ENCODE measurements at places on chromosomes 16 and 17.
A peak's percentile ranks its signal among the peaks of the same experiment; 100 is the strongest.

- DNase-seq: peak; percentile 70
Measured at GRCh38 chr17:41811549-41812380, at the start of gene P3H4. Gene P3H4, minus strand, starts transcription at chr17:41811949. Its CDS starts 34 bp downstream, at chr17:41811915.

GRCh38 chr16:4682616-4683254 is 10.6 kb upstream of the NUDT16L1 start:
- DNase-seq: peak; percentile 31

DNA sequence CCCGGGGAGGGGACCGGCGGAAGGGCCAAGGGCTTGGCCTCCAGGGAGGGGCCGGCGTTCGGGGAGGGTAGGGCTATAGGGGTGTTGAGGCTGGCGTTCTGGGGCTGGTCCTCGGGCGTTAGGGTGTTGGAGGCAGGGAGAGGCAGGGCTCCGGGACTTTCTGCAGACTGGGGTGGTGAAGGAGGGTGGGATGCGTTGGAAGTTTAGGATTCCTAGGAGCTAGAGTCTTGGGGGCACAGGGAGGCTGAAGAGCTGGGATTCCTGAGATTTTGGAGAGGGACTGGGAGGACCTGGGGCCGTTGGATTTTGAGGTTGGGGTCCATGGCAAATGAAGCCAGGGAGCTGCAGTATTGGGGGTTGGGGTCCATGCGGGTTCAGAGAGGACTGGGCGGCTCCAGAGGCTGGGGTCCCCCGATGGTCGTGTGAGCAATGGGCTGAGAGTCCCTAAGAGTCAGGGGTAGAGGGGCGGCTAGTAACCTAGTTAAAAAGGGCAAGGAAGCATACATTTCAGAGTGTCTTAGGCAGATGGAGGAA is 740 bp downstream of the NFATC2IP start:
- no peak for DNase-seq

GRCh38 chr16:1494129-1494640 is 1.0 kb downstream of the TELO2 start:
- no peak for DNase-seq

- DNase-seq: no peak
Measured at GRCh38 chr17:69908626-69909368, 166.2 kb upstream of the KCNJ16 start.

- DNase-seq: no peak
Measured at GRCh38 chr17:48520631-48521079, 10.2 kb downstream of the HOXB1 start.

GRCh38 chr16:72689851-72690250 is 358.1 kb downstream of the ZFHX3 start:
- no peak for DNase-seq

DNA sequence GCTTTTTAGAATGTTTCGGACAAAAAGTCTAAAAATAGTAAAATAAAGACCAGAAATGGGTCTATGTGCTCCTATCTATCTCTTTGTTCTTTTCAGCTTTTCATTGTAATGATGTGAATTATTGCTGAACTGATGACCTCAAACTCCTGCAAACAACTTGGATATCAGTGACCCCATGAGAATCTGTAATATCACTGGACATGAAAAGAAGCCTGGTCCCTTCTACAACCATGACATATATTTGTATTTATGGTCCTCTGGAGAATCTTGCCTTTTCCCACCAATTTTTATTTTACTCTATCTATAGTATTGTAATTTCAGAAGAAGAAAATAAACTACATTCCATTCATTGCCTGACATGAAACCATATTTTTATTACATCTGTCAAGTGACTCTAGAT is 740.7 kb upstream of the CA10 start:
- no peak for DNase-seq

DNA sequence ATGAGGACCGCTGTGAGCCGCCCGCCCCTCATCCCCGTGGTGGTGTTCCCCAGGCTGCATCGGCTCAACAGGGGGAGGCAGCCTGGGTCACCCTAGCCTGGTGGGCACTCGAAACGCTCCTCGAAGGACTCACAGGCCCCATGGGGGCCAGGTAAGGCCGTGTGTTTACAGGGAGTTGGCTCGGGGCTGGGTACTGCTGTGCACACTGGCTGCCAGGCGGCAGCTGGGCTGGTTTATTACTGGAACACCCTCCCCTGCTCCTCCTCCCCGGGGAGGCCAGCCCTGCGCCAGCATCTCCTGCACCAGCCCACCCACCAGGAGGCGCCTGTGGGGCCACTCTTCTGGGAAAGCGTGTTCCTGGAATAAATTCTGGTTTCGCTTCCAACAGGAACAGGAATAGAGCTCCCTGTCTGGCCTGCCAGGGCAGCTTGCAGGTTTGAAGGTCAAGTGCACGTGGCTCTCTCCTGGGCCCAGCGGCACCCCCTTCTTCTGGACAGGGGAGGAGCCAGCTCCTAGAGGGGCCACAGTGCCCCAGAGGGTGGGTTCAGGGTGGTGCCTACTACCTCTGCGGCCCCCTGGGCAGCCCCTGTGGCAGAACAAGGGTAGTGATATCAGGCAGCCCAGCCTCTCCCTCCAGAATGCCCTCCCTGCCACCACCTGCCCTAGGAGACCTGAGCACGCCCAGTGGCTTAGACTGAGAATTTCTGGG is 11.3 kb downstream of the MCRIP1 start:
- no peak for DNase-seq

- no peak for DNase-seq
Measured at GRCh38 chr17:50649042-50649908, 14.6 kb downstream of the ABCC3 start.

GRCh38 chr17:79425686-79426085 is 185.2 kb downstream of the RBFOX3 start:
- DNase-seq: no peak

- no peak for DNase-seq
Measured at GRCh38 chr17:17931159-17931558, 41.0 kb downstream of the TOM1L2 start.

GRCh38 chr16:4098501-4098900 is 17.7 kb downstream of the ADCY9 start:
- DNase-seq: no peak

DNA sequence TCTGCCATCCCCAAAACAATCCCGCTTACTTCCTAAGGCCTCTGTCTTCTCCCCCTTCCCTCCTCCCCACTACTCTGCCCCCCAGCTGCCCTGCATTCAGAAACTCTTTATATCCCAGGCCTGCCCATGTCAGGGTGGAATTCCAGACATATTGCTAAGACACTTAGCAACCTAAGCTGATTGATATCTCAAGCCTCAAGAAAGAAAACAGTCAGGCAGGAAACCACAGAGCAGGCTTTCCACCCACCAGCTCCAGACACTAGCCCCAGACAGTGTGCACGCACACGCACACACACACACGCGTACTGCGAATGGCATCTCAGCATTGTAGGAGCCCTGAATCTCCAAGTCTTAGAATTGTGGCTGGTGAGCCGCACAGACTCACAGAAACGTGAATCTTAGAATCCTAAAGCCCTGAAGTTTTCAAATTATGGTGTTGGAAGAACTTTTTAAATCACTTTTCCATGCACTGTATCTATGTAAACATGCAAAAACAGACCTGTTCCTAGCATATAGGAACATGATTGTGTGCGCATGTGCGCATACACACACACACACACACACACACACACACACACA is 8.8 kb upstream of the LPCAT2 start:
- no peak for DNase-seq

DNA sequence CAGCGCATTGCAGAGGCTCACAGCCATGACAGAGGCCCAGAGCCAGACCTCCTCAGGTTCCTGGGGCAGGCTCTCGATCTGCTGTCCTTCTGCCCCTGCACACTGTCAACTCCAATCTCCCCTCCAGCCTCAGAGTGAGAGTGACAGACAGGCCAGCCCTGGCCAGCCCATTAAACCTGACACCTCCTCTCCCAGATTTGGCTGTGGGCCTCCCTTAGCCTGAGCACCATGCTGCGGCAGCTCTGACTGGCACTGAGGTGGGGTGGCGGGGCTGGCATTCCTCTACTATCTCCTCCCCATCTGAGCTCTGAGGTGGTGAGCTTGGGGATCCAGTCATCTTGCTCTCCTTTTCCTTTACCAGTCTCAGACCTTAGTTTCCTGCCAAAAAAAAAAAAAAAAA is 15.5 kb upstream of the C1QL1 start:
- DNase-seq: no peak

DNA sequence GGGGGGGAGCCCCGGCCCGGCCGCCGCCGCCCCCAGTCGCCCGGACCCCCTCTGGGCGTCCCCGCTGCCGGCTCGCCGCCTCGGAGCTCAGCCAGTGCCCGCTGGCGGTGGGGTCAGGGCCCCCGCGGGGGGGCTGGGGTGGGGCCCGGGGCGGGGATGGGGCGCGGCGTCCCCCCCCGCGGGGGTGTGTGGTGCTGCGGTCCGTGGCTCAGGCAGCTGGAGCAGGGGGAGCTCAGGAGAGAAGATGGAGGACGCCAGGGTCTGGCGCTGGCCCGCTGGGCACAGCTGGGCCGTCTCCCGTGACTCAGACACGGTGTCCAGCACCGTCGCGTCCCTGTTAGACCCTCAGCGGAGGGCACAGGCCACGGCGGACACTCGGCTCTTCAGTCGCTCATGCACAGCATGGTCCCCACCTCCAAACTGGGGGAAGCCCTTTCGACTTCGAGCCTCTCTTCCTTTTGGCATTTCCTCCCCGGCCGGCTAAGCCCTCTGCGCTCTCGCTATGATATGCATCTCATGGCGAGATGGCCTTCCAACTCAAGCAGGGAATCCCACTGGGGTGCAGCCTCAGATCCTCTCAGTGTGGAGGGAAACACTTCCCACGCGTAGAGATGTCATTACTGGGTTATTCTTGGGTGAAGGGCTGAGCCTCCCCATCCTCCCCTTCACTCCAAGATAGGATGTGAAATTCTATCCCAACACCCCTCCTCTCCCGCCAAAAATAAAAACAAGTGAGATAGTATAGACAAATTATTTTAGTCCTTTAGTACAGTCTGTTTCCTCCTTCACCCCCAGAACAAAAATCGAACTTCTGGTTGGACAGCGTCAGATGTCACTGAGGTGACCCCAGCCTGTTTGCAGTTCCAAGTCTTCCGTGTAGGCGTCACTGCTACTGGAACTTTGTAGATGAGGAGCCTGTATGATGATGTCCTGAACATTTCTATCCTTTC is 522 bp upstream of the VEZF1 start:
- peak; percentile 57 for DNase-seq

GRCh38 chr16:30762991-30763725 is 1.0 kb downstream of the RNF40 start:
- DNase-seq: no peak

- DNase-seq: no peak
Measured at GRCh38 chr17:57442401-57442823, 186.1 kb downstream of the MSI2 start.

DNA sequence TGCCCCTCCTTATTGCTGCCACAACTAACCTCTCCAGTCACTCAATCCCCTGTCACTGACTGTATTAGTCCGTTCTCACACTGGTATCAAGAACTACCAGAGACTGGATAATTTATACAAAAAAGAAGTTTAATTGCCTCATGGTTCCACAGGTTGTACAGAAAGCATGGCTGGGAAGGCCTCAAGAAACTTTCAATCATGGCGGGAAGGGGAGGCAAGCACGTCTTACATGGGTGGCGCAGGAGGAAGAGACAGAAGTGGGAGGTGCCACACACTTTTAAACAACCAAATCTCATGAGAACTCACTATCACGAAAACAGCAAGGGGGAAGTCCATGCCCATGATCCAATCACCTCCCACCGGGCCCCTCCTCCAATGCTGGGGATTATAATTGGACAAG is 86.0 kb upstream of the BCAR1 start:
- no peak for DNase-seq

DNA sequence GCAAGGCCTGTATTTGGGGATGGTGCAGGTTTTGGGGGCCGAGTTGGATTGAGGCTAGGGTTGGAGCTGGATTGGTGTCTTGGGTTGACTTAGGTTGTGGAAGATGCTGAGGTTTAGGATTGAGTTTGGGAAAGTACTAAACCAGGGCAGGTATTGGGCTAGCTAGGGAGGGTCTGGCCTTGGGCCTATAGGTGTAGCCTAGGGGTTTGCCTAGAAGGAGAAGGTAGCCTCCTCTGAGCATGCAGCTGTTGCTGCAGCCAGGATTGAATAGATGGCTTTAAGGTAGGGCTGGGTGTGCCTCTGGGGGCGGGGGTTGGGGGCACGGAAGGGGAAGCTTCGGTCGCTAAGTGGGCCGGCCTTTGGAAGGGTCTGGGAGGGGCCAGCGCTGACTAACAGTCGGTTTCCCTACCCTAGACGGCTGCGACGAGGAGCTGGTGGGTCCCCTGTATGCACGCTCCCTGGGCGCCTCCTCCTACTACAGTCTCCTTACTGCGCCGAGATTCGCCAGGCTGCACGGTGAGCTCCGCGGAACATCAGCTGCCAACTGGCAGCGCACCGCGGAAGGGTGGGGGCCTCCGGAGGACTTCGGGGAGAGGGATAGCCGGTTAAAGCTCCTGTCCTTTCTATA is 1.2 kb downstream of the CNTNAP1 start:
- DNase-seq: no peak

DNA sequence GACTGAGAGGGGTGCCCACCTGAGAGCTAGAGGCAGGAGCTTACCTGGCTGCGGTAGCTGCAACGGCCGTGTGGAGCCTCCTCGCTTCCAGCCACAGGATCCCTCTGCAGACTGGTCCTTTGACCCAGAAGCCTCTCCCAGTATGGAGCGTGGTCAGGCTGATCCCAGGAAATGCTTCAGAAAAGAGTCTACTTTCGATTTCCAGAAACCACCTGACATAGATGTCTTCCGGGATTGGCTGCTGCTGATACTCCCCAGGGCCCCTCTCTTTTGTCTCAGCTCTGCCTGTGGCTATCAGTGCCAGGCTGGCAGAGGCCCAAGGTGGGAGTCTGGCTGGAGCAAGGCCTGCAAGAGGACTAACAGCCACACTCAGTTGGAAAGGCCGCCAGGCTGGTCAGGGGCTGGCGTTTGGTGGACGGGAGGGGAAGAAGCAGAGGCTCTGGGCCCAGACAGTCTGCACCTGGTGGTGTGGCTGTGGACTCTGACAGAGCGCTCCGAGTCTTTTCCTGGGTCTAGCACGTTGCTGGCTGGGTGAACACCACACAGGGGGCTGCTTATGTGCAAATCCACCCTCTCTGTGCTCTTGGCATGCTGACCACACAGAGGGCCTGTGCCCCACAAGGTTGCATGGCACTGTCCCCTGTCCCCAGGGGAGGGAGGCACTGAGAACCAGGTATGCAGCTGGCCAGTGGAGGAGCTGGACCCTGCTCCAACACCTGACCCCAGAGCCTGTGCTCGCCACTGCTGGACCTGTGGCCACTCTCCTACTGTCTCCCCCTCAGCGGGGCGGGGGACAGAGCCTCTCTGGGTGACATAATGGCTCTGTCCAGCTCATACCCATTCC is at the start of gene LGALS3BP:
Gene LGALS3BP (minus strand): TSS at position 144 of the 844 bp plus-strand sequence. CDS start 2,732 bp downstream, outside the sequence.
- DNase-seq: peak; percentile 15

DNA sequence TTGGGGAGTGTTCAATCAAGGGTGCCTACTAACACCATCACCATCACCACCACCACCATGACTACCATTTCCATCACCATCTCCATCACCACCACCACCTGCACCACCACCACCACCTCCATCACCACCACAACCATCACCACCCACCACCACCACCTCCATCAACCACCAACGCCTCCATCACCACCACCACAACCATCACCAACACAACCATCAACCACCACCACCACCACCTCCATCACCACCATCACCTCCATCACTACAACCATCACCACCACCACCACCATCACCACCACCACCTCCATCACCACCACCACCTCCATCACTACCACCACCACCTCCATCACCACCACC is 15.7 kb downstream of the MARCHF10 start:
- no peak for DNase-seq
